ENCODE measurements at places on chromosomes 2 and 18. TPM values are rescaled to one million over a fixed set of nuclear protein-coding genes. Genes with fewer than 3 reads are reported as not detected.

DNA sequence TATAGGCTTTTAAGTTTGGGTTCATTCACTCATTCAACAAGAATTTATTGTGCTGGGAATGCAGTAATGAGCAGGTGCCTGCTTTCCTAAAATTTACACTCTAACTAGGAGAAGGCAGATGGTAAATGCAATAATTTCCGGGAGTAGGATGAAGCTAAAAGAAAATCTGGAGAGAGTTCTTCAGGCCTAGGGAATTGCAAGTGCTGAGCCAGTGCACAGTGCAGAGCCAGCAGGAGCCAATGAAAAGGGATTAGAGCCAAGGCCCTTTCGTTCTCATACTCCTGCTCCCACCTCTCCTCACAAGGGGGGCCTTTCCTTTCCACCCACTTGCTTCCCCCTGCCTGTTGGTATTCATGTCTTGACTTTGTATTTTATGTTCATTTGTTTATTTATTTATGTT is 55.1 kb downstream of the CFAP221 start:
- no peak for DNase-seq

Gene CNGA3
- total RNA-seq = 0.09 TPM

Gene RAB27B
- total RNA-seq = 1.5 TPM

Gene BCL2
- total RNA-seq = 17.5 TPM

Gene OST4
- total RNA-seq = 388 TPM
